ENCODE measurements at places on chromosomes 6 and 20.

- no peak for DNase-seq
Measured at GRCh38 chr20:35502352-35502751, 27.1 kb downstream of the C20orf173 start.

GRCh38 chr6:45491874-45492273, 114.1 kb upstream of the SUPT3H start:
- DNase-seq: no peak

DNA sequence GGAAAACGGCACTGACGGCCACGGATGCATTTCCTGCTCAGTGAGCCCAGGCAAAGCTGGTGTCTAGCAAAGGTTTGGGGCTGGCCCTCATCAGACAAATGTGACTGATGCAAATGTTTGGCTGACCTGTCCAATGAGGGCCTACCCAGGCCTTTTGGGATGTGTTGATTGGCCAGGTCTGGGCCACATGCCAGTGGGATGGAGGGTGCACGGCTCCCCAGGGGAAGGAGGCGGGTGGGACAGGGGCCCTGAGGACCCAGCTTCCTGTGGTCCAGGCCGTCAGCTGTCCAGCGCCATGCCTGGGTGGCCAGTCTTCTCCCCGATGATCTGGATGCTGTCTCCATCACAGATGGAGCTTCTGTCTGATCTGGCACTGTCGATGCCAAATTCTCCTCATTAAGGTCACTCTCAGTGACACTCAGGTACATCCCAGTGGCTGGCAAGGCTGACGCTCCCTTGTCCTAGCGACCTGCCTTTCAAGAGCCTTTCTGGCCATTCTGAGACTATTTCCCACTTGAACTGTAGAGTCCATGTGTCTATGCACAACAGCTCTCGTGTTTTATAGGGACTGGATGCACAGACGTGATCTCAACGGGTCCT, 43.0 kb downstream of the NTSR1 start:
- DNase-seq: no peak

DNA sequence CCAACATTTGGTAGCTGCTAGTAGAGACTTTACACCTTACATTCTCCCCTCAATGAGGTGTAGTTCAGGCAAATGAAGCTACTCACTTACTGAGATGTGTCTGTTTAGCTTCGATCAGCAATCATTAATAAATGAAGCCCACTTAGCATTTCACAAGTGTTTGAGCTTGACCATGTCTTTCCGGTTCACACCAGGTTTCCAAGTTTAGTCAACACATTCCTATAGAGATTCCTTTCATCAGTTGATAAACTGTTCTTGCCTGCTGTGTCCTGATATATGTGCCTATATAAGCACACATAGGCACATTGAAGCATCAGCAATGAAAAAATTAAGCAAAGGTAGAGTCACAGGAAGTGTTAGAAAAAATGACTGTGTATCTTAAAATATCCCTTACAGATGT, 150.0 kb downstream of the BTBD3 start:
- no peak for DNase-seq

DNA sequence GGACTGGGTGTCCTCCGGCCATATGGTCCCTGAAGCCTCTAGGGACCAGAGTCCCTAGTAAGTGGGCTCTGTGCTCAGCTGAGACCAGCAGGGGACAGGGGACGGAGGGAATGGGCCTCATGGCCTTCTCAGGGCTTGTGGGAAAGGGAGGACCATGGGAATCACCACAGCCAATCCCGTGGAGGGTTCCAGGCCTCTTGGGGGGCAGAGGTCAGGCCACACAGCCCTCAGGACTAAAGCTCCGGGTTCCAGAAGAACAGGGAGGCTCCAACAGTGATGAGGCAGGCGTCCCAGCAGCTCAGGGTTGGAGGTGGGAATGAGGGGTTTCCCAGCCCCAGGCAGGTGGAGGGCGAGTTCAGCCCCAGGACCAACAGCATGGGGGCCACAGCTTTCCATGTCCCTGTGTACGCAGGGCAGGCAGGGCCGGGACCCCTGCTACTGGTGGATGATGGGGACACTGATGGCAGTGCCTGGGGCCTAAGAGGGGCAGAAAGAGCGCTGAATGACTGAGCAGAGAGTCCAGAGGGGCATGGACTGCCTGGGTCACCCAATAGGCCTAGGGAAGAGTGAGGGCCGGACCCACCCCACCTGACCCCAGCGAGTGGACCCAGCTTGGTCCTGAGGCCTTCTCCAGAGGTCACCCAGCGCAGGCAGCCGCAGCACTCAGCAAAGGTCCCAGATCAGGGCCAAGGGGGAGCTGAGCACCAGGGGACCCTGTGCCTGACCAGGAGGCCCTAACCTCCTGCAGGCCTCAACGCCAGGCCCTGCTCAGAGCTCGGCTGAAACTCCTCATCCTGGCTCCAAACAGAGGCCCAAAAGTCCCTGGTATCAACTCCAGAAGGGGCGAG, 8.8 kb downstream of the MYL9 start:
- DNase-seq: no peak

DNA sequence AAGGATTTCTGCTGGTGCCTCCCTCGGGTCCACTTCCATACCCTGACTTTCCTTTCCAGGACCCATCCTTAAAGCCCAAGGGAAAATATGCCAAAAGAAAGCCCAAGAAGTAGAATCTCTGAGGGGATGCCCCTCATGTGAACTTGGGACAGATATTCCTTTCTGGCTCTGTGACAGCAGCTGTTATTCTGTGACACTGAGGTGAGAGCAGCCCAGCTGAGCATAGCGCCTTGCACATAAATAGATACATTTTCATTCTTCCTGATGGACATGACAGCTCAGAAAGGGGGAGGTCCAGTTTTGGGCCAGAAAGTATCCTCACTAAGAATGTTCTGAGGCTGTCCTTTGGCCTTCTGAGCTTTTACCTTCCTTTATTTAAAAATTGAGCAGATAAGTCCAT, 353.2 kb downstream of the SAMD5 start:
- DNase-seq: no peak
